Pulmonary artery endothelial cell (primary cell): ENCODE measurements at places on chromosomes 4 and X. TPM values are rescaled to one million over a fixed set of nuclear protein-coding genes. Genes with fewer than 3 reads are reported as not detected.

- no peak for DNase-seq
Observed at GRCh38 chrX:136021160-136021559, 35.9 kb downstream of the SLC9A6 start.

- no peak for DNase-seq
Observed at GRCh38 chrX:122219226-122219625, 964.9 kb upstream of the GRIA3 start.

DNA sequence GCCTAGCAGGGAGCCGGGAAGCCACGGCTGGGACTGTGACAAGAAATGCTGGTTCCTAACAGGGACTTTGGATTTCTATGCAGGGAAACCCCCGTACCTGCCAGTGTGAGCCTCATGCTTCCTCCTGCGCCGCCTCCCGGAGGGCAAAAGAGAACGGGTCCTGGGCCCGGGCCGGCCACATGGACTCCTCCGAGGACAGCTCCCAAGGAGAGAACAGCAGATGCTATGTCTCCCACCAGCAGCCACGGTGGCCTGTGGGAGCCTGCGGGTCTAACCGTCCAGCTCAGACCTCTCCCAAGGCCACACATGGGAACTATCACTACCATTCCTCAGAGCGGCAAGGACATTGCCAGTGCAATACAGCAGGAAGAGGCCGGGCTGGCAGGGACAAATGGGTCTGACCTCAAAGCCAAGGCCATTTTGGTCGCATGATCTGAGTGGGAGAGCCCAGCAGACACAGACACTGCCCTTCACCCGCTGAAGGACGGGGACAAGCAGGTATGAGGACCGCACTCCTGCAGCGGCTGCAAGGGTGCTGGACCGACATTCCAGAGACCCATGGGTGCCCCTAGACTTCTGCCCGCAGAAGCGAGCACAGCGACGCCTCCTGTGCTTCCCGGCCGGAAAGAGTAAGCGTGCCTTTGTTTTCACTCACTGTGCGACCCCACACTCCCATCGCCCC lies 4.5 kb upstream of the C4orf50 start:
- DNase-seq: no peak

Gene TSPAN7
- total RNA-seq: 4.6 and 13.5 TPM in 2 replicates

DNA sequence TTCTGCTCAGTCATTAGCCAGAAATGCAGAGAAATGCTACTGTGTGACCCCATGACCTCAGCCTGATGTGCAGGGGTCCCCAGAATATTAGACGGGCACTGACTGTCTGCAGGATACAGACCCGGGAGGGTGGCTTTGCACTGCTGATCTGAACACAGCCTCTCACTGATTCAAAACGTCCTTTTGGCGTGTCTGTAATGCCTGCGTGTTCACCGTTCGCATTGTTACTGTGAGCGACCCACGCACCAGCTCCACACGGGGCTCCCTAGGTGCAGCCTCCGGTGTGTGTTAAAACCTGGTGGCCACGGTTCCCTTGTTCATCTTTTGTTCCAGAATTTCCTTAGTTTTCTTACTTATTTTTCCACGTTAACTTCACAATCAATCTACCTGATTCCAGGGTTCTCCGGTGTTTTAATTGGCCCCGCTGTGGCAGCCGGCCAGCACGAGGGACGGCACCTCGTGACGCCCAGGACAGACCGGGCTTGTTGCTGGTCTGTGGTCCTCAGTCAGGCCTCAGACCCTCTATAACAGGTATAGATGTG lies 32.0 kb upstream of the SPON2 start:
- DNase-seq: no peak

DNA sequence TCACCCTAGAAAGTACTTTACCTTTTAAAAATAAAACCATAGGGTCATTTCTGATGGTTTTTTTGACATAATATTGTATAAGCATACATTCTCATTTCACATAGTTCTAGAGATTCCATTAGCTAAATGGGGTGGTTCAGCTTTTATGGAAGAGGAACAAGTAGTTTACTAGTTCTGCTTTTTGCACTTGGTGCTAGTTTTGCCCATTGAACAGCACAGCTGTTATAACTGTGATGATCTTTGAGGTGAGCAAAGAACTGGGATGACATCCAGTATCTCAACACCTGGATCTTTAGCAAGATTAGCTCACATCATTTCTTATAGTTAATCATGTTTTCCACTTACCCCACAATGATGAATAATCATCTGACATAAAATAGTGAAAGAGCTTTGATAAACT lies 40.9 kb downstream of the MOB1B start:
- no peak for DNase-seq

DNA sequence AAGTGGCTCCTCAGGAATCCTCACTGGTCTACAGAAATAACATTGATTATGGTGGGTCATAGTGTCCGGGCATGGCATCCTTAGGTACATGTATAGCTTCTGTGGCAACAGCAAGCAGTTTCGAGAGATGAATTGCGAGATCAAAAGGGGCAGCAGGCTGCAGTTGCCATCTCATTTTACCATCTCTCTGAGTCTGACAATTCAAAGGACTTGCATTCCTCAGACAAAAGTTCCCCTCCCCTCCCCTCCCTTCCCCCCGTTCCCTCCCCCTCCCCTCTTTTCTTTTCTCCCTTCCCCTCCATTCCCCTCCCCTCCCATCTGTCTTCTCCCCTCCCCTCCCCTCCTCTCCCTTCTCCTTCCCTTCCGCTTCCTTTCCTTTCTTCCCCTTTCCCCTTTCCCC lies 70.2 kb downstream of the MTNR1A start:
- no peak for DNase-seq

Gene MBNL3
- 1.4 and 2.0 TPM in 2 replicates for total RNA-seq

Gene DKK2
- 3.1 and 8.3 TPM in 2 replicates for total RNA-seq

GRCh38 chr4:173415885-173416653 lies 17.2 kb upstream of the SCRG1 start:
- DNase-seq: no peak

- no peak for DNase-seq
Observed at GRCh38 chr4:182770259-182770995, 146.8 kb downstream of the DCTD start.

DNA sequence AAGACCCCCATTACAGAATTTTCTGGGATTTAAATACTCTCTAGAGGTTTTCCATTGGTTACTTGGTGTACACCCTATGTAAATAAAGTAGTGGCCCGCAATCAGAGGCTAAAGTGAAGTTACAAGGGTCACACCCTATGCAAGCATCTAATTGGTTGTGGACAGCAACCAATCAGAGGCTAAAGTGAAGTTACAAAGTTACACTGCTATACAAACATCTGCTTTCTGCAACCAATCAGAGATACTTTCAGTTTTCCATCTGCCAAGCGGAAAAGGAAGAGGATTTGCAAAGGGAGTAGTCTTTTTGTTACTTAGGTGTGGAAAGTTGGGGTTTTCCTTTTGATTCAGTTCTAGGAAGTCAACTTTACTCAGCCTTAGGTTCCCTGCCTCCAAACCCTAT lies 2.0 kb upstream of the ATRX start:
- DNase-seq: no peak

GRCh38 chrX:17632942-17633341 lies 104.4 kb upstream of the SCML1 start:
- no peak for DNase-seq
